ENCODE measurements at places on chromosomes 4 and X.

GRCh38 chrX:53160297-53160983 is 64.6 kb downstream of the KDM5C start:
- DNase-seq: no peak

DNA sequence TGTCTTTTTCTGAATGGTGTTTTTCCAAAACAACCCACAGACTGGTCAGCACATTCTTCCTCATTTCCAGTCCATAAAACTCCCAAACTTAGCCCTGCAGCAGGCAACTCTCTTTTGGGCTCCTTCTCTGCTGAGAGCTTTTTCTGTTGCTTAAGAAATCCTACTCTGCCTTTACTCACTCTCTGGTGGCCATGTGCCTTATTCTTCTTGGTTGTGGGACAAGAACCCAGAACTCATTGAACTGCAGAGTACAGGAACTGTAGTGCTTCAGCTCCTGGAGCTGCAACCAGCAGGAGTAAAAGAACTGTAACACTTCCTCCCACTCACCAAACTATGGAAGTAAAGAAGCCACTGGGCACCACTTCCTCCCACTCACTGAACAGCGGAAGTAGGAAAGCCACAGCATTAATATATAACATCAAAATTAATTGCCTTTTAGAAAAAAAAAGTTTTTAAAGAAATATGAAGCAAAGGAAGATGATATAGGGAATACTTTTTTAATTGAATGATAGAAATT is 864.1 kb upstream of the PCDH10 start:
- DNase-seq: no peak

GRCh38 chr4:48074657-48075056 is 58.1 kb downstream of the NIPAL1 start:
- no peak for DNase-seq

DNA sequence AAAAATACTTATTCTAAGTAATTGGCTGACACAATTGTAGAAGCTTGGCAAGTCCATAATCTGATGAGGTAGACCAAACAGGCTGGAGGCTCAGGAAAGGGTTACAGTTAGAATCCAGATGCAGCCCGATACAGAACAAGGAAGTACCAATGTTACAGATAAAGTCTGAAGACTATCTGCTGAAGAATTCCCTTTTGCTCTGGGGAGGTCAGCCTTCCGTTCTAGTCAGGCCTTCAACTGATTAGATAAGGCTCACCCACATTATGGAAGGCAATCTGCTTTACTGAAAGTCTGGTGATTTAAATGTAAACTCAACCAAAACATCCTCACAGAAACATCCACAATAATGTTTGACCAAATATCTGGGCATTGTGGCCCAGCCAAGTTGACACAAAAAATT is 7.4 kb upstream of the DYNLT3 start:
- DNase-seq: no peak

GRCh38 chr4:93829820-93830687 is 1.5 kb downstream of the ATOH1 start:
- no peak for DNase-seq

- no peak for DNase-seq
Measured at GRCh38 chrX:31981546-31982062, 909.8 kb upstream of the FTHL17 start.

DNA sequence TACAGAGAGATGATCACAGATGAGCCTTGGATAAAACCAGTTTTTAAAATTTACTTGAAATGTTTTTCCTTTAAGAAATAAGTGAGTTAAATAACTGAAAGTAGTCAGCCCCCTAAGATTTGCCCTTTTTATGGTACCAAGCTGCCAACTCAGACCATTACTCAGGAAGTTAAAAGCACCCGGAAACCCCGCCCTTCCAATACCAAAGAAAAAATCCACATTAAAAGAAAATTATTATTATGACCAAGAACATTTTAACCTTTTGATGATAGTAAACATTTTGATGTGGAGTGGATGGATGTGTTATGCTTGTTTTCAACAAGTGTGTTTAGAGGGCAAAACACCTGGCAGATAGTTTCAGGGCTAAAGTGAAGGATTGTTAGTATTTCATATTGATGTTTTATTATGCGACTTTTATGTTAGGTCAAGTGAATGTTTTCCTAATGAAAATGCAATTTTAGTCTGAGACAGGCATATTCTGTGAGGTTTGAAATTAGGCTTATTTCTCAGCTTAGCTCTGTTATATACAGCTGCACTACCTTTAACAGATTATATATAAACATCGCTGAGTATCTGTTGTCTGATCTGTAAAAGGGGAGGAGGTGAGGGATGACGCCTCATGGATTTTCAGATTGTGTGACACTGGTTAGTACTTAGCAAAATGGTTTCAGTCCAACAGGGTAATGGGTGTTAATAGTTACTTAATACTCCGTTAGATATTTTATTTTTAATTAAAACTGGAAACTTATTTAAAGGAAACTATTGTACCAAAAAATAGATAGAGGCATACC is 89.0 kb downstream of the KDM6A start:
- peak; percentile 63 for DNase-seq

GRCh38 chr4:152938237-152938947 is 2.3 kb downstream of the FHDC1 start:
- no peak for DNase-seq

- DNase-seq: no peak
Measured at GRCh38 chrX:150324035-150324728, 38.9 kb upstream of the MAMLD1 start.

DNA sequence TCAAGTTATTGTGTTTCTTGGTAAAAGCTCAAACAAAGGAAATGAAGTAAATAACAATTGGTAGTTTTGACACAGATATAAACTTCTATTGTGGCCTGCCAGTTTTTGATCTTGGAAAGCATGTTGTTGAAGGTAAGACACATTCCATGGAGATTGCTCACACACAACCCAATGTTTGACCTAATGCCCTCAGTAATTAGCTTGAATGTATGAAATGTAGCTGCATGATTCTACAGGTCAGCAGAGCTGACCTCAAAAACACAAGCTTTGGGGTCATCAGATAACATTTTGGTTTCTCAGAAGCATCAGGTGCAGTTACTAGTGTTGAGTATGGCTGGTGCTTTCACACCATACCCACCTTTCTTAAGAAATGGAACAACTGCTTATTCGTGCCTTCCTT is 16.5 kb downstream of the GPR173 start:
- no peak for DNase-seq

DNA sequence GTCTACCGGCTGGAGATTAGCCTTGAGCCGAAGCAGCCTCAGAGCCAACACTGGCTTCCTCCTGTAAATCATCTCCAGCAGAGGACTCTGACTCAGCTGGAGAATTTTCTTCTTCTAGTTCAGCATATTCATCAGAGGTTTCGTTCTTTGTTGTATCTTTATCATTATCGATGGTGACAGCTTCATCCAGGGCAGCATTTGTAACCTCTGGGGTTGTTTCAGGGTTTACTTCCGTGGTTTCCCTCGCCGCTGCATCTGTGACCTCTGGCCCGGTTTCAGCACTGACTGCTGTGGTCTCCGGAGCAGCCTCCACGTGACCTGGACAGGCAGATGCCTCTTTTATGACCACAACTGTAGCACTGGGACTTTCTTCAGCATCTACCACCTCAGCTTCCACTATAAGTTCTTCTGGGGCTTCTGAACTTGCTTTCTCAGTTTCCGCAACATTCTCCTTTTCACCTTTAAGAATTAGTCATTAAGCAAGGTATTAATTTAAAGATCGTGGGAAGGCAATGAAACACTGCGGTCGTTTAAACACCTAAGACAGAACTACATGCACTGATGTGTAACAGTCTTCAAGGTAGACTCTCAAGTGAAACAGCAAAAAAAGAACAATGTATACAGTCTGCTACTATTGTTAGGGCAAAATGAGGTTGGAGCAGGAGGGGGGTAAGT is 13.3 kb downstream of the MGARP start:
- DNase-seq: peak; percentile 89

- no peak for DNase-seq
Measured at GRCh38 chr4:89434364-89434988, 126.9 kb upstream of the GPRIN3 start.

DNA sequence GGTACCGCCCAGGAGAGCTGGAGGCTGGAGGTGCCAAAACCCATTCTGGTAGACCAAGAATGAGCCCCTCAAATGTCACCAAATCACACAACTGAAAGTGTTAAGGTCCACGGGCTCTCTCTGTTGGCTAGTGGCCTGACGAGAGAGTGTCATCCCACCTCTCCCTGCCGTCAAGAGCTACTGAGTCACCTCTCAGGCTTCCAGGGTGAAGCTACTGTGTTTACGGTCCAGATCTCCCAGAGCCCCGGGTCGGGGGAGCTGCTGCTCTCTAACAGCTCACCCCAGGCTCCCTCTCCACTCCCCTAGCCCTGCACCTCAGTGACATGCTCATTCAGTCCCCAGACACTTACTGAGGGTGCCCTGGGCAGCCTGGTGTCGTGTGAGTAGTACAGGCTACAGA is 59.2 kb downstream of the ADGRG2 start:
- no peak for DNase-seq

- DNase-seq: no peak
Measured at GRCh38 chrX:41779941-41780340, 56.0 kb downstream of the GPR82 start.

GRCh38 chr4:38024206-38024509 is 64.0 kb downstream of the PTTG2 start:
- no peak for DNase-seq

DNA sequence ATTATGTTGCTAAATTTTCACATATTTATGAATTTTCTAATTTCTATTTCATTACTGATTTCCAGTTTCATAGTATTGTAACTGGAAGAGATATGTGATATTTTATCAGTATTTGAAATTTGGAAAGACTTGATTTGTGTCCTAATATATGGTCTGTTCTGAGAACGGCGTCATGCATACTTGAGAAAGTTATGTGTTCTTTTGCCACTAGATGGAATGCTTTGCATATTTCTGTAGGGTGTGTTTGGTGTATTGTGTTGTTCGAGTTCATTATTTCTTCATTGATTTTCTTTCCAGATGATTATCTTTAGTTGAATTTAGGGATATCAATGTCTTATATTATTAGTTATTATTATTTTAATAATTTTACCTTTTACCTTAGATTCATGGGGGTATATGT is 110.6 kb upstream of the ITM2A start:
- no peak for DNase-seq

DNA sequence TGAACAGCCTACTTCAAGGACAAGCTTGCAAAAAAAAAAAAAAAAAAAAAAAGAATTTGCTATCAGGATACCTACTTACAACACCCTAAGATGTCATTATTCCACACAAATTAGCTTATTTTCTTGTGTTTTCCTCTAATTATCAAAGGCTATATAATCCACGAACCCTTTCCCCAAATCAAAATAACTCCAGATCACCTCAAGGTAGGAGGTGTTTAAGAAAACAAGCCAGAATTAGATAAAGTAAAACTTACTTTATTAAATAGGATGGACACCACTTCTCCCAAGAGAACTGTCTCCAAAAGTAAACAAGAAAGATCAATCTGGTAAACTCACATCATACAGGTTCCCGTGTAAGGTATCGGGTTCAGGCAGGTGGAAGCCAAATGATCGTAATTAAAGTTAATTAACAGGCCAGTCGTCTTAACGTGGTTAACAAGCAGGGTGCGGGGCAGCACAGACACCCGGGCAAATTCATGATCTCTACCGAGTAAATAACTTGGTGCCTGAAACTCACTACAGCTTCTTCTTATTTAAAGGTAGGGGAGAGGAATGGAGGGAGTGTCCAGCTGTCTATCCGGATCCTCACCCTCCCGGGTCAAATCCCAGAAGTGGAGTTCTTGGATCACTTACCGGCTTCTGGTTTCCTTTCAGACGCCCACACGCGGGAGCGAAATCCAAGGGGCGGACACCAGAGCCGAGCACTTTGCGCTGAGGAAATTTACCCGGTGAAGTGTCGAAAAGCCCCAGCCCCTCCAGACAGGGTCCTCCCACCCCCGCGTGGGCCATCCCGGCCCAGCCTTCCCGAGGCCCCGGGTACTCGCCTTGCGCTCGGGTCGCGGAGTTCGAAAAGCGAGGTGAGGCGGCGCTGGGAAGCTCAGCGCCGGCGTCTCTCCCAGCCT is 708 bp downstream of the ARAP2 start:
- peak; percentile 84 for DNase-seq

DNA sequence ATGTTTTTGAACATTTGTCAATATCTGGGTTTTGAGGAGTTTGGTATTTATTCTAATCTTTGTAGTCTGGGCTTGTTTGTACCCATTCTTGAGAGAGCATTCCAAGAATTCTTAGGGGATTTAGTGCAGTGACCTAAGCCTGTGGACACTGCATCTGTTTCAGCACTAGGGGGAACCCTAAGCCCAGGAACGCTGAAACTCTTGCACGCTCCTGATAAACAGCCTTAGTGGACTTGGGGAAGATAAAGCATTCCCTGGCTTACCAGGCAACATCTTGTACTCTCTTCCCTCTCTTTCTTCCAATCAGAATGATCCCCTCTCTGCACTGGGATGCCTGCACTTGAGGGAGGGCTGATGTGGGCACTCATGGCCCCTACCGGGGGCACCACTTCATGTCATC is 654.9 kb upstream of the HTR2C start:
- no peak for DNase-seq

- DNase-seq: peak; percentile 81
Measured at GRCh38 chrX:136646602-136647239, 1.2 kb upstream of the CD40LG start.

DNA sequence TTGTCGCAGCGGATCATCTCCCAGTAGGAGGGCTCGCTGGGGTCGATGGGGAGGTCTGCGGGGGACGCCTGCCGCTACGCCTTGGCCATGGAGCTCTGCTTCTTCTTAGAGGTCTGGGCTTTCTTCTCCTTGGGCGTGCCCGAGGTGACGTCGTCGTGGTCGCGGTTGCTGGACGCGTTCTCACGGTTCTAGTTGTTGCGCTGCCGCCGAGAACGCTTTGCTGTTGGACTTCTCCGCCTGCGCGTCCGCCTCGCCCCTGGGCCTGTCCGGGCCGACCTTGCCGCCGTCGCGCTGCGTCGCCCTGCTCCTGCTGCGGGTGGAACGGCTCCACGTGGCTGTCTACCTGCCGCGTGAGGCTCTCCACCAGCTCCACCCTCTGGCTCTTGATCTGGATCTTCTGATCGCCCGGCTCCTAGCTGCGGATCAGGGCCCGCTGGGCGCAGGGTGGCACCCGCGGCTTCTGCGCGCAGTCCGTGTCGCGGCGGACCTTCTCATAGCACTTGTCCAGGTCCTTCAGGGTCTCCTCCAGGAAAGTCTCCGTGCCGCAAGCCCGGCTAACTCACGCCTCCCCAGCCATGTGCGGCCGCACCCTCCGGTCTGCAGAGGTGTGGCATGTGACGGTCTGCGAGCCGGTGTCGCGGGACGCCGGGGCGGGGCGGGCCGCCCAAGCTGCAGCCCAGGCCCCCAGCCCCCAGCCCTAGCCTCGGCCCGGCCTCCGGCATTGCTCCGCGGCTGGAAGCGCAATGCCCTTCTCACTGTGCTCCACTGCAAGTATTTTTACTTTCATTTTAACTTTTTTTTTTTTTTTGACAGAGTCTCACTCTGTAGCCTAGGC is 40.5 kb upstream of the OGT start:
- peak; percentile 76 for DNase-seq

GRCh38 chr4:89992744-89993143 is 98.1 kb downstream of the MMRN1 start:
- DNase-seq: no peak

- no peak for DNase-seq
Measured at GRCh38 chr4:10673817-10674369, 10.7 kb downstream of the CLNK start.

- DNase-seq: no peak
Measured at GRCh38 chr4:2451821-2452785, 16.8 kb upstream of the RNF4 start.

GRCh38 chr4:80492761-80493160 is 157.2 kb downstream of the CFAP299 start:
- peak; percentile 69 for DNase-seq

Data from activated effector memory CD4-positive, alpha-beta T cell treated with anti-CD3 and anti-CD28 coated beads, Interleukin-2, amount 50 U/mL, for 16 hours (primary cell).